RCC 7860 (cell line): ENCODE measurements at places on chromosomes 4 and X.

DNA sequence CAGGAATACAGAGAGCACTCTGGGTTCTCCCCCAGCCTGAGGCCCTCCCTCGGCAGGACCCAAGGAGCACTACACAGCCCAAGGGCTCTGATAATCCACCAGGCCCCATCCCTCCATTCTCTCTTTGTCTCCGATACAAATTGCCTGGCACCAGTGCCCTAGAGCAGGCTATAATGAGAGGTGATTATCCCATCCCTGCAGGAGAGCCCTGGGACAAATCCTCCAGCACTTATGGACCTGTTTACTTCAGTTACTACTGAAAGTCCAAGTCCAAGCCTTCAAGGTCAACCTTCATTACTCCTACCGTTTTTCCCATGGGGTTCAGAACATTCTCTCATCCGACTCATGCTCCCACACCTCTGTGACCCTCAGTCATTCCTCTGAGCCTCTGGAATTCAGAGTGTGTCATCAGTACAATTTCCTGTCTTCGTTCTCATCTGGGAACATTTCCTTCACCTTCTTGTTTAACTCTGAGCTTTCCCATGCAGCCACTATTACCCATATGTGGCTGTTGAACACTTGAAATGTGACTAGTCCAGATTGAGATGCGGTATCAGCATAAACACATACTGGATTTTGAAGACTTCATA is 299.0 kb downstream of the RAPGEF2 start:
- peak; percentile 89 for DNase-seq

- DNase-seq: no peak
These were observed 13.7 kb downstream of the PFKFB1 start for GRCh38 chrX:54980334-54980733.

GRCh38 chrX:17495052-17495451 is 120.1 kb downstream of the NHS start:
- DNase-seq: no peak

DNA sequence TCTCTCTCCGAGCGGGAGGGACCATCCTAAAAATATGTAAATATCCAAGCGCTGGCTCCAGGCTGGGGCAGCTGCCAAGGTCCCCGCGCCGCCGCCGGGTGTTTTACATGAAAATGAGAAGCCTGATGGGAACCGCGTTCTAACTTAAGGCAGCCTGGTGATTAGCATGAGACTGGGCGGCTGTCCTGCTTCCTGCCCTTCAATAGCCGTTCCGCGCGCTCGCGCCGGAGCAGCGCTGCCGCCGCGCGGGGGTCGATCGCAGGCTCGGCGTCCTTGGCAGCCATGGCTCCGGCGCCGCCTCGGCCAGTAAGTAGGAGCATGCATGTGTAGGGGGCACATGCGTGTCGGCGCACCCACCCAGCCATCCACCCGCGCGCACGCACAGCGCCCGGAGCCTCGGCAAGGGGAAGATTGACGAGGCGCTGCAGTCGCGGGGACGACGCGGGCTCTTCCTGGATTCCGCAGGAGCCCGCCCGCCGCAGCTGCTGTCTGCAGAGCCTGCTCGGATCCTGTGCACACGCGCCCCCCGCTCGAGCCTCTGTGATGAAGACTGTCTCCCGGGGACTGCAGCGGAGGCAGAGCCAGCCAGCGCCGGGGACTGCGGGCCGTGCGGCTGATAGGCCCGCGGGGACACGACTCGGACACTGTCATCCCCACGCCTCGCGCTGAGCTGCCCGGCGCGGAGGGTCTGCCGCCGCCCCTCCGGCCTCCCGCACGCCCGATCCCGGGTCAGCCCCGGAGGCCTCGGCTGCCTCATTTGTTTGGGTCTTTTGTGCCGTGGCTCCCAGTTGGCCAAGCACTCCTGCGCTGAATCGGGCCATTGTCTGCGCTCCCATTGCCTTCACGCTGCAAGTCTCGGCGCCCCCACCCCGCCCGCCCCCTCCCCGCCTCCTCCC is 734 bp downstream of the STOX2 start:
- no peak for DNase-seq

DNA sequence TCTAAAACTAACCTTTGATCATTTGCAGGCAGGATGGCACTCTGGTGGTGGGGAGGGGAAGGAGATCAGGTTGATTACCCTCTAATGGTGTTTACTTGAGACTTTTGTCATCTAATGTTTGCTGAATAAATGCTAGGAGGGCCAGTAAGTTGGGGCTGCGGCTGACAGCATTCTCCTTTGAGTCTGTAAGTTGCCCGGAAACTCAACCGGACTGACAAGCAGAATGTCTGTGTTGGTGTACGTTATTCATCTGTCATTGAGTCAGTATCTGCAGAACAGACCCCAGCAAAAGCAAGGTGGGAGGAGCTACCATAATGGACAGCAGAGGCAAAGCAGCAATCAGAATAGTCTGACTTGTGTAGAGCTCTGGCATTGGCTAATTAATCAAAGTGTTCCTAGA is 1210.6 kb upstream of the PABPC4L start:
- DNase-seq: no peak

DNA sequence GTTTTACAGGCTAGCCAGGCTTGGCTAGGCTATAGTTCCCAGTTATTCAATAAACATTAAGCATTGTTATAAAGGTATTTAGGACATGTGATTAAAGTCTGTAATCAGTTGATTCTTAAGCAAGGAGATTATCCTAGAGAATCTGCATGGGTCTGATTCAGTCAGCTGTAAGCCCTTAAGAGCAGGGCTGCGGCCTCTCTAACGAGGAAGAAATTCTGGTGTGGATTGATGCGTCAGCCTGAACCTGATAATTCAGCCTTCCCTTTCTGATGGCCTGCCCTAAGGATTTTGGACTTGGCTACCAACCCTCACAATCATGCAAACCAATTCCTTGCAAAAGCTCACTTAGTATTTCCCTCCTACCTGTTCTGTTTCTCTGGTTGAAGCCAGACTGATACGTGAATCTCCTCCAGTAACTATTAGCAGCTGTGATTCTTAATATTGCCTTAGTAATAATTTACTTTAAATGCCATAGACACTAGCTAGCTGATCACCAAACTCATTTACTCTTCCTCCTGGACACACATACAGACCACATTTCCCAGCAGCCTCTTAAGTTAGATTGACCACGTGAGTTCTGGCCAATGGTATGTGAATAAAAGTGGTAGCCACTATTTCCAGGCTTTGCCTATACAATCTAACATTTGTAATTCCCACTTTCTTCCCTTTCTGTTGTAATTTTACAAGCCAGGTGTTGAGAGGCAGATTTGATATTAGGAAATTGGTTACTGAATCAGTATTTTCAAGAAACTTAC is 678.0 kb upstream of the INTU start:
- no peak for DNase-seq

DNA sequence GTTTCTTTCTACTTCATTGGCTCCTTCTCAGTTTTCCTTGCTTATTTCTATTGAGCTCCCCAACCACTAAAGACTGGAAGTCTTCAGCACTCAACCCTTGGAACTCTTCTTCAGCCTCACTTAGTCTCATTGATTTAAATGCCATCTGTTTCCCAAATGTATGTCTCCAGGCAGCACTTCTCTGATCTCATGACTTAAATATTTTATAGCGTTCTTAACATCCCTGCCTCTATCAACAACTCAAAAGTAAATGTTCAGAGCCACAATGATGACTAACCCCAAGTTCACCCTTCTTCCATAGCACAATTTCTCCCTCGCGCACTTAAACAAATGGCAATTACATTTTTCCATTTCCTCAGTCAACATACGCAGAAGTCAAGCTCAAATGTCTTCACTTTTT is 1393.3 kb downstream of the ARAP2 start:
- no peak for DNase-seq

GRCh38 chr4:105058177-105058812 is 88.4 kb upstream of the TET2 start:
- peak; percentile 39 for DNase-seq

GRCh38 chr4:48904541-48905142 is 1.9 kb downstream of the OCIAD2 start:
- no peak for DNase-seq

- DNase-seq: no peak
These were observed 3.8 kb upstream of the C4orf50 start for GRCh38 chr4:6021831-6022606.

GRCh38 chrX:31128855-31129254 is 57.0 kb upstream of the FTHL17 start:
- no peak for DNase-seq

- DNase-seq: no peak
These were observed 622.5 kb downstream of the ANKRD50 start for GRCh38 chr4:124090021-124090420.

DNA sequence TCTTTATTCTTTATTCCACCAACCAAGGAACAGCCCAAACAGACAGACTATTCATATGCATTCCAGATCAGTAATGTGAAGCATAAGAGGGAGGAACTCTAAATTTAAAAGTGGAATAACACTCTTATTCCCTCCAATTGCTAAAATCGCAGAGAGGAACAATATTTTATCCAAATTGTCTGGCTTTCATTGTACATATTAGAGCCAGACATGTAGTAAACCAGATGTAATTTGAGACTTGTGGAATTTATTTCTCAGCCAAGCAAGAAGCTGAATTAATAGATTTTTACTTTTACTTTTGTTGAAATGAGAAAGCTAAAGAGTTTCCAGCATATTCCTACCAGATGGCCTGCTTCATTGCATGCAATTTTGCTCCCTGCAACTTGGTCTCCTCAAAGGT is 674.6 kb upstream of the SLIT2 start:
- no peak for DNase-seq

- no peak for DNase-seq
These were observed 161.0 kb downstream of the PPP1R2C start for GRCh38 chrX:42616981-42617380.

DNA sequence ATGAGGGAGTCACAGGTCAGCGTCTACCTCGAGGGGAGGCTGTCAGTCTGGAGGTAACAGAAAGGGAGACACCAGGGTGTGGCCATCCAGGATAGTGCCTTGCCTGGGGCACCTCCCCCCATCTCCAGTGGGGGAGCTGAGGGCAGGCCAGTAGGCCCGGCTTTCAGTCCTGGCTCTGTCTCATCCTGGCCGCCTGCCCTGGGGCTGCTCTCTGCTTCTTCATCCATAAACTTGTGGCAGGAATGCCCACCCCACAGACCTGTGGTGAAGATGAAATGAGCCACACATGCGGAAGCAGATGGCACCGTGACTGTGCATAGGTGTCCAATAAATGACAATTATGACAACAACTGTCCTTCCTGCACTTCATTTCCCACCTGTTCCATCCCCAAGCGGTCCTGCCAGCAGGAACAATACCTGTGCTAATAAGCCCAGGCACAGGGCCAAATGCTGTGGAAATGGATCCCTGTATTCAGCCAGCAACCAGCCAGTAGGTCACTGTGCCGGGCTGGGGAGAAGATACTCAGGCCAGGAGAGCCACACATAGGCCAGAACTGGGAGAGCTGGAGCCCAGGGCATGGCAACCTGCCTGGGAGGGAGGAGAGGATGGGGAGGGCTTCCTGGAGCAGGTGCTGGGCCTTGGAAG is 30.2 kb downstream of the TRO start:
- no peak for DNase-seq

GRCh38 chr4:166675411-166675810 is 558.9 kb downstream of the SPOCK3 start:
- DNase-seq: no peak

GRCh38 chrX:13923845-13924244 is 105.8 kb downstream of the GEMIN8 start:
- no peak for DNase-seq

- no peak for DNase-seq
These were observed 756.1 kb downstream of the SH3BGRL start for GRCh38 chrX:81957900-81958545.

- no peak for DNase-seq
These were observed 552 bp downstream of the ADH5 start for GRCh38 chr4:99088023-99088449.

GRCh38 chrX:118337687-118338086 is 8.2 kb upstream of the WDR44 start:
- DNase-seq: no peak

DNA sequence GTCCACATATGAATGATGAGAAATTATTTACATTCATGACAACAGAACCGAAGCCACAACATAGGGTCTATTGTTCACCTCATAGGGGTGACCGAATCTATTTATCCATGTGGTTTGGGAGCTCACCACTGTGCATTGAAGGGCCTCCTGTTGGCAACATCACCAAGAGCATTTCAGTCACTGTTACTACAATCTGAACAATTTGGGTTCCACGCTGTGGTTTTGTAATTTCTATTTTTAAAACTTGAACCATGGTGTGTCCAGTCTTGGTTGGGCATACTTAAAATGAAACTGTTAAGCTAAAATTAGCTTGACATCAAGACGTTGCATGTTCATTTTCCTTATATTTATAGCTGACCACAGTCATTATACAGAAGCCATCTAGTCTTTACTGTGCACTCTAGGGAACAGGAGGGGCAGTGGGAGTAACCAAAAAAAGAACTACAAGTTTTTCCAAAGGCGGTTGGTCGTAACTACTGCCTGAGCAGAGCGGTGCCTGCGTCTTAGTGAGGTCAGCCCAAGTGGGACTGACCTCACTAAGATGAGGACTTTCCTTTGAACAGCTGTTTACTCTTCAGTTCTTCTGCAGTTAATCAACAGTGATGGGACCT is 192.1 kb downstream of the SPRY1 start:
- no peak for DNase-seq

DNA sequence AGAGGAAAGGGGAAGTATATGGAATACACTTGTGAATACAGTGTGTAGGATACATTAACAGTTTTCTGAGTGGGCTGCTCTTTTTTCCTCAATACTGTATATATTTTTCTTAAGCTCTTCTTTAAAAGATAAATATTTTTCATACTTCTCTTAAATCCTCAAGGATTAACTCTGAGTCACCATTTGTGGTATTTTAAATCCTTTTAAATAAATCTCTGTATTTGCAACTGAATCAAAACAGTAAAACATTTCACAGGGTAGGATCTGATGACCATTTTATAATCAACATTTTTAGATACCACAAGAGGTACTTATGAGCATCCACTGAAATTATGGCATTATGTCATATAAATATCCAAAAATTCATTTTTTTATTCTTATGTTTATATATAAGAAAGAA is 87.6 kb downstream of the GAB1 start:
- DNase-seq: no peak

DNA sequence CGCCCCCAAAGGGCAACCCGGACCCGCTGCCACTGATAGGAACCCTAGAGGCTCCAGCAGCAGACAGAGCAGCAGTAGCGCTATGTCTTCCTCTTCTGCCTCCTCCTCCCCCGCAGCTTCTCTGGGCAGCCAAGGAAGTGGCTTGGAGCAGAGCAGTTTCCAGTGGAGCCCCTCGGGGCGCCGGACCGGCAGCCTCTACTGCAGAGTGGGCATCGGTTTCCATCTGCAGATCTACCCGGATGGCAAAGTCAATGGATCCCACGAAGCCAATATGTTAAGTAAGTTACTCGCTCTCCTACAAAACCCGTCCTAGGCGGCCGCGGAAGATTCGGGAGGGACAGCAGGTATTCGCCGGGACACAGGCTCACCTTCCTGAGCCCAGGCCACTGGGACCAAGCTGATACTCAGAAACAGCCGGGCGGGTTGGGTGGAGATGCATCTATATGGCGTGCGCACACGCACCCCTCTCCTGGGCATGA is 477 bp downstream of the FGF5 start:
- DNase-seq: peak; percentile 47

DNA sequence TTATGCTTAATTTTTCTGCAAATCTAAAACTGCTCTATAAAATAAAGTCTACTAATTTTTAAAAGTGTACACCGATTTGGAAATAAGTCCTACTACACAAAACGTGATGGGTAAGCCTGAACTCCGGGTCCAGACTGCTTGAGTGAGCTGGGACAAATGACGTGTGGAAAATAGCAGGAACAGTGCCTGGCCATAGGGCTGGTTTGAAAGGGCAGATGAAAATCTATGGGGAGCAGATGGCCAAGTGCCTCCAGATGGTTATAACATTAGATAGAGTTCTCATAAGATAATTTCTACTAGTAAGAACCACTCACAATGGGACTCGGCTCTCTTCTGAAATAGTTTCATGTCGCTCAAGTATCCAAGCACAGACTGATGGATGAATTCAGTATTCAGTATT is 52.5 kb downstream of the F11 start:
- DNase-seq: no peak
